ENCODE measurements at places on chromosomes 1 and 21.

DNA sequence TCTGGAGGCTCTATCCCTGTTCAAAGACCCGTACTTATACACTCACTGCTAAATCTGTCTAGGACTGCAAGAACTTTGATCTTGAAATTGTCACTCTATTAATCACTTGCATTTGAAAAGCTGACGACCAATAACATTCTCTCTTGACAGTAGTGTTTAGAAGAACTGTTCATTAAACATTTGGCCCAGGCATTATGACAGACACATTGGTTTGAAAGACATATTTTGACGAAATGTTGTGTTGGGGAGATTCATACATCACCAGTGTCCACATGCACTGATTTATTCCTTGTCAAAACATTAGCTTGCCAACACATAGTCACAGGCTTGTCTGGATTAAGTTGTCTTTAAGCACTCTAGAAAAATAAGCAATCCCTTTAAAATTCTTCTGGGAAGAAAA lies 951.3 kb downstream of the ADGRL2 start:
- DNase-seq: no peak

DNA sequence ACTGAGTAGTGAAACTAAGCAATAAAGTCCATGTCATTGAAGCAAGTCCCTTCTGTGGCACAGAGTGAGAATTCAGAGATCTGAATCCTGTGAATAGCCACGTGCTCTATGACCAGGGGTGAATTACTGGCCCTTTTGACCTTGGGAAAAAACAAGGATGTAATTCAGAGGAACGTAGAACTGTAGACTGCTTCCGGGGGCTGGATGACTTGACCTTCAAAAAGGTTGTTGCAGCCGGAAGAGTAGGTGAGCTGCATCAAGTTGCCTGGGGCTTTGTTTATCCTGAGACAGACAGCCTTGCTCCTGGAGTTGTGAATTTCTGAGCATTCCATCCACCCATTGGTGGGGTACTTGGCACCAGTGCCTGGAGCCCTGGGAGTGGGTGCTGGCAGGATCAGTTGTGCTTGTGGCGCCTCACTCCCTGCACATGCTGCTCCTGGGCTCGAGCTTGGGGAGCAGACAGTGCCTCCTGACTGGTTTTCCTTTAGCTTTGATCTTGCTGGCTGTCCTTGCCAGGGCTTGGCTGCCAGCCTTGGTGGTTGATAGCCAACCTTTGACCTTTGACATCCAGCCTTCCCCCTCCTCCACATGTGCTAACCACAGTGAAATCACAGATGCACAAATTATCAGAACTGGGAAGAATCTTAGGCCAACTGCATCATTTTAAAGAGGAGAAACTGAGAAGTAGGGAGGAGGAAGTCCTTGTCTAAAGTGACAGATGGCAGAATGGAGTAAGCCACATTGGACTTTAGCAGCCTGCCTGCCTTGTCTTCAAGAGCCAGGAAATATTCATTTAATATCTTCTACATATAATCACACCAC lies 16.2 kb upstream of the MYOG start:
- DNase-seq: no peak

- no peak for DNase-seq
These were observed 611.2 kb upstream of the ADGRL4 start for GRCh38 chr1:79617777-79618176.

DNA sequence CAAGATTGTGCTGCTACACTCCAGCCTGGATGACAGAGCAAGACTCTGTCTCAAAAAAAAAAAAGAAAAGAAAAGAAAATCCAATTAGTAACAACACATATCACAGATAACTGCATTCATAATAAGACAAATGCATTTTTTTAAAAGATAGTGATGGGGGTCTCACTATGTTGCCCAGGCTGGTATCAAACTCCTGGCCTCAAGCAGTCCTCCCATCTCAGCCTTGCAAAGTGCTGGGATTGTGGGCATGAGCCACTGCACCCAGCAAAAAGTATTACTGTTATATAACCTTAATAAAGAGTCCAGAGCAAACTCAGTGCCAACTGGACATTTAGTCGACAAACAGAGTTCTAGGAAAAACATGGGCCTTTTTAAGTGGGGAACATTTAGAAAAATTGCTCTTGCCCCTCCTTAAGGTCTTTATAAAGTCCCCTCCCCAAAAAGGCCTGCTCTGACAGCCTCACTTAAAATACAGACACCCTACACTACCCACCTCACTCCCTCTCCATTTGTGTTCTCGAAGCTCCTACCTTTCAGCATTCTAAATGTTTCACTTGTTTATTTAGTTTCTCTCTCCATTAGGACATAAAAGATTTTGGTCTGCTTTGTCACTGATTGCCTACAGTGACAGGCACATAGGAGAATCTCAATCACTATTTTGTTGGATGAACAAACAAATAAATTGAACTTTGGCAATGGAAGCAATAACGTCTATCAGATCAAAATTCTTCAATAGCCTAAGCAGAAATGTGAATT lies 7.5 kb downstream of the ABCB10 start:
- no peak for DNase-seq

DNA sequence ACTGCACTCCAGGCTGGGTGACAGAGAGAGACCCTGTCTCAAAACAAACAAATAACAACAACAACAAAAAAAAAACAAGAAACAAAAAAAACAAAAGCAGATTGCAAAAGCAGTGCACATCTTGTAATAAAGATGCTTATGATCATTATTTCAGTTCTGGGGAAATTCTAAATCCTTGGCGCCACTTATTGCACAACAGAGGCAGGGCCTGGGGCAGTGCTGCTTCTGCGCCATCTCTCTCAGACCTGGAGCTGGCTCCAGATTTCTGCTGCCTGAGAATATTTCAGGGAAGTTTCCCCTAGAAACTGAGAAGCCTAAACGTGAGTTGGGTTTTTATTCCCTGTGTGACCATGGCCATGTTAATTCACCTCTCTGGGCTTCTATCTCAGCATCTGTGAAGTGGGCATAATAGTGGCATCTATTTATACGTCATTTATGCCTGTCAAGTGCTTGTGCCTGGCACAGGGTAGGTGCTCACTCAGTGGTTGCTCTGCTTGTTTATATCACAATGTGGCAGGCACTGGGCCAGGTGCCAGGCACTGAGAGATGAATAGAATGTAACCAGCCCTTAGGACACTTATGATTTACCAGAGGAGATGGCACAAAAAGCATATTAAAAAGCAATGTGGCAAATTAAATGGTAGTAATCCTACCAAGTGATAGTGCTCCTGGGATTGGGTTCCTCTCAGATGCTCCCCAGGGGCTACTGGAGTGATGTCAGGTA lies 67.9 kb downstream of the MDM4 start:
- DNase-seq: no peak

DNA sequence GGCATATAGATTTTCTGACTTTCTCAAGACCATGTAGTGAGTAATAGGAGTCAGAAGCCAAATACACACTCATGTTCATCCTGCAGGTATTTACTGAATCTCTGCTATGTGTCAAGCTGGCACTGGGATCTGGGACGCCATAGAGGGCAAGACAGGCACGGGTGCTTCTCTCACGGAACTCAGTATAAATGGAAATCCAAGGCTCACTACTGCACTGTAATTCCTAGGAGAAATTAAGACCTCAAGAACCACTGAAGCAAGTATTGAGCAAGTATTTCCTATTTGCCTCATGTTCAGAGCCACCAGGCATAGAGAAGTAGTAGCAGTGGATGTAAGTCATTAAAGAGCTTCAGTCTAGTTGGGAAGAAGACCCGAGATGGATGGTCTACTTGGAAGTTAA lies 38.9 kb downstream of the EIF2D start:
- no peak for DNase-seq

DNA sequence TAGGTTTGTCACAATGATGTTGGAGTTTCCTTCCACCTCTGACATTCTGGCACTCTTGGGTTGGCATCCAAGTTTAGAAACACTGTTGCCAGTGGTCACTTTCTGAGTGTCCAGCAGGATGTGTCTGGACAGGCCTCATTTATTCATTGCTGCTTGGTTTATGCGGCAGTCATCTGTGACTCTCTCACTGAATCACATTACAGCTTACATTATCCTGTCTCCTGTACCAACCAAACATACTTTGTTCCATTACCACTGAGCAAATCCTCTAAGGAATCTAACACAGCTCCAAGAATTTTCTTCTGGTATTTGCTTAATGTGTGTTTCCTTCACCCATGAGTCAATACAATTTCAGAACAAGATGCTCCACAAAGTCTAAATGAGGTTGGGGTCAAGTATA lies 19.9 kb downstream of the SGIP1 start:
- no peak for DNase-seq

- DNase-seq: no peak
These were observed 120.7 kb upstream of the SOD1 start for GRCh38 chr21:31538816-31539215.

DNA sequence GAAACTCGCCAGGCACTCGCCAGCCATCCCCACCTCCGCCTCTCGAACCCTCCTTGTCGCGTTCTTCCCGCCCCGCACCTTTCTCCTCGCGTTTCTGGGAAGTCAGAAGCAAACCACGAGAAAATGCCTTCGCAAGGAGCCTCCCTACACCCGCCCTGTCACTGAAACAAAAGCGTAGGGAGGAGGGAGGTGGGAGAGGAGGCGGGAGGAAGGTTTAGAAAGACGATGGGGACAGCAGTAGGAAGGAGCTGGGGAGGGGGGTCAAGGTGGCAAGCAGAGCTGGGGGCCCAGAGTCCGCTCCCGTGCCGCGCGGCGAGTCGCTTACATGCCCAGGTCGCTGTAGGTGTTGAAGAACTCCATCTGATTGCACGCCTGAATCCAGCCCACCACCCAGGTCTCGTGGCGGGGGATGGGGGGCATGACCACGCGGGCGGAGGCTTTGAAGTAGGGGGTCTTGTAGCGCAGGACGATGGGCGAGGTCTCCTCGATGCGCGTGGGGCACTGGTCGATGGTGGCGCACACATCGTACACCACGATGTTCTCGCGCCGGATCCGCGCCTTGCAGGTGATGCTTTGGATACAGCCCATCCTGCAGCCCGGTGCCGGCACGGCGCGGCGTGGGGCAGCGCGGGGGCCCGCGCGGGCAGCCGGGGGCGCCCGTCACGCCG lies 1.0 kb downstream of the FAM78B start:
- no peak for DNase-seq

DNA sequence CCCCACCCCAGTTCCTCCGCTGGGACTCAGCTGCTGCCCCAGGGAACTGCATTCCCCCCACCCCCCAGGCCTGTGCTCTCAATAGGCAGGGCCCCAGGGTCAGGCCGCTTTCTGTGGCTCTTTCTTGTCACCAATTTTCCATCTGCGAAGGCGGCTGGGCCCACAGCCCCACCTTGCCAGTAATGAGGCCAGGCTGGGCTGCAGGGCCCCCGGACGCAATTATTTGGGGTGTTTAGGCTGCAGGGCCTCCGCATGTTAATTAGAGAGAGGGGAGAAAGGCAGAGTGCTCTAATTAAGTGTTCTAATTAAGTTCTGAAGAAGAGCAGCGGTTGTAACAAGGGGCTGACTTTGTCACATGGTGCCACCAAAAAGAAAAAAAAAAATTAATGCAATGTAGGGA lies 71.8 kb downstream of the EPHB2 start:
- DNase-seq: no peak

- DNase-seq: no peak
These were observed 18.0 kb upstream of the KPRP start for GRCh38 chr1:152739841-152740240.

DNA sequence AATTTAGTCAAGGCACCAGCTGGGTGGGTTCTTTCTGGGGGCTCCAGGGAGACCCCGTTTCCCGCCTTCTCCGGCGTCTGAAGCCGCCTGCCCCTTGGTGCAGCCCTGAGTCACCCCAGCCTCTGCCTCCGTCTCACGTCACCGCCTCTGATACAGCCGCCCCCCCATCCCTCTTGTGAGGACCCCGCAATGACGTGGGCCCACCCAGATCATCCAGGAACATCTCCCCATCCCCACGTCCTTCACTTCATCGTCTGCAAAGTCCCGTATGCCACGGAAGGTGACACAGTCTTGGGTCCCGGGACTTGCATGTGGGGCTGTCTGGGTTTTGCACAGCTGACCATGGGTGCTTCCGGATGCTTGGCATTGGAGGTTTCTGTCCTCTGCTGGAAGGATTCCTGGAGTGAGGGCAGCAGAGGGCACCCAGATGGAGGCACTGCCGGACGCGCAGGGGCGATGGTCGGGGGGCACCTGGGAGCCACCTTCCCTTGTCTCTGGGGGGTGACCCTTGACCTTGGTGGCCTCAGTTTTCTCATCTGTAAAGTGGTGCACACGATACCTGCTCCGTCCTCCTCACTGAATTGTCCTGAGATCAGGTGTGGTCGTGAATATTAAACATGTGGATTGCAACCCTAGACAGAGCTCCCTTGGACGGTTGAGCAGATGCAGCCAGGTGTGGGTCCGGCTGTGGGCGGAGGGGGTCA lies 58.8 kb downstream of the PRKCZ start:
- DNase-seq: no peak

DNA sequence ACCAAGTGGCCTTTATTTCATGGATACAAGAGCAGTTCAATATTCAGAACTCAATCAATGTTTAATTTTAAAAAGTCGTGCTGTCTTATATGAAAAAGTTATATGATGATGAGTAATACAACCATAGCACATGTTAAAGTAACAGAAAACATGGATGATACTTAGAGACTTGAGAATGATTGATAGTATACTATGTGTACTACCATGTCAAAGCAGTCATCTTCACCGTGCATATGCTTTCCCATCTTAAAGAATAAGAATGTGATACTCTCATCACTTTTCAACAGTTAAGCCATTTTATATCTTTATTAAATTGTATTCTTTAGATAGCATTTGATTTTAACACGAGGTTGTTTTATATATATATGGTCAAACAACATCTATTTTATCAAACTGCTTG lies 535.9 kb upstream of the ADAMTS5 start:
- no peak for DNase-seq

DNA sequence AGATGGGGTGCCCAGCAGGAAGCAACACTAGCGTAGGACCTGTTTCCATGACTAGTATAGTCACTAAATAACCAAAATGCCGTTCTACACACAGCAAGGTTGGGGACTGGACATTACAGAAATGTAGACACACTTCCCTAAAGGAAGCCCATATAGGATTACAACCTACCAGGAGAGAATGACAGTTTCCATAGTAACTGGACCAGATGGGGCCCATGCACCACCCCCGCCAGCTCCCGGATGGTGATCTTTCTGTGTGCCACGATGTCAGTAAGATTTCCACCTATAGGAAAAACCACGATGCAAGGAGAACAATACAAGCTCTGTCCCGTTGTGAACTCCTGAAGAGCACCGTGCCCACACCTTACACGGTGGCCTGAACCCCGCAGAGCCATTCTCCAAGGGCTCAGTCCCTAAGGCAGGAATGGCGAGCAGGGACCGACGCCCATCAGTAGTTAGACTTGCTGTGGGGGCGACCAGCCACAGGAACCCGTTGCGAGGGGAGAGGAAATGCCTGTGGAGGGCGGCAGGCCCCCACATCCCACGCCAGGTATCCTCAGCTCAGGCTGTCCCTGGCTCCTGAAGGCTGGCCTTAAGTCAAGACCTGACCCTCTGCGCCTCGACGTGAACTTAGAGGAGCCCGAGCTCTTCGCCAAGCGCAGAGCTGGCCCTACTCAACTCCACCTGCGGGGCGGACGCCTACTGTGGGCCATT lies 13.6 kb upstream of the CEP85 start:
- DNase-seq: no peak

GRCh38 chr1:160628799-160629263 lies 18.0 kb downstream of the SLAMF1 start:
- DNase-seq: no peak

Data from activated CD4-positive, CD25-positive, alpha-beta regulatory T cell treated with anti-CD3 and anti-CD28 coated beads, Interleukin-2, amount 50 U/mL, for 72 hours (primary cell).